ENCODE measurements at places on chromosomes 5 and 9. TPM values are rescaled to one million over a fixed set of nuclear protein-coding genes. Genes with fewer than 3 reads are reported as not detected.

The HAND1 gene
- total RNA-seq = under 0.01 TPM

The CHD1 gene
- 47.4 TPM for total RNA-seq

GRCh38 chr5:2754581-2755075 is 3.2 kb upstream of the IRX2 start:
- DNase-seq = no peak

GRCh38 chr5:71537687-71538086 is 49.5 kb upstream of the MCCC2 start:
- peak; percentile 32 for DNase-seq

- no peak for DNase-seq
Measured at GRCh38 chr9:98365227-98365669, 109.8 kb upstream of the TBC1D2 start.

DNA sequence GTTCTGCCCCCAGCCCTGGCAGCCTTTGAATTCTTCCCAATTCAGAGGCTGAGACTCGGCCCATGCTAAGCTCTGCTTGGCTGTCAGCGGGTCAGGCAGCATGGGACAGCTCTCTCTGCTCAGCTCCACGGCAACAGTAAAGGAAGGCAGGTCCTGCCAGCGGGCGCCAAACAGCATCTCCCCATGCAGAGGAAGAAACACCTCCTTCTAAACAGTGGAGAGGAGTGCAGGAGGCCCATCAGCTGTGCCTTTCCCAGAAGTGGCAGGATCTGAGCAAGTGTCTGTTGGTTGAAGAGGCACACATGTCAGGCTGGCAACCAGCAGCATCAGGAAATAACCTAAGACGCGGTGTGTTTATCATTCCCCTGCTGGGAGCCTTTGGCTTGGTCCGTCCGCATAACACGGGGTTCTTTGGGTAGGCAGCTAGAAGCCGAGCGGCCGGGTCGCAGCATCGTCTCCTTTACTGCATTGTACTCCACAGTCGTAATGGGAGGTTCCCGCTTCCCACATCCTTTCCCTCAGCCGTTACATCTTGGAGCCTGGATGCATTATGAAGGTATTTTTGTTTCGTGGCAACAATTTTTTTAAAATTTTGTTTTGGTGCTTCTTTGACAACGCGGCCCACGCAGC is 42.7 kb upstream of the NCS1 start:
- peak; percentile 82 for DNase-seq

- peak; percentile 69 for DNase-seq
Measured at GRCh38 chr5:172163346-172163745, 24.7 kb downstream of the STK10 start.
